ENCODE measurements at places on chromosomes 12 and 14. TPM values are rescaled to one million over a fixed set of nuclear protein-coding genes. Genes with fewer than 3 reads are reported as not detected.
A peak's percentile ranks its signal among the peaks of the same experiment; 100 is the strongest.

DNA sequence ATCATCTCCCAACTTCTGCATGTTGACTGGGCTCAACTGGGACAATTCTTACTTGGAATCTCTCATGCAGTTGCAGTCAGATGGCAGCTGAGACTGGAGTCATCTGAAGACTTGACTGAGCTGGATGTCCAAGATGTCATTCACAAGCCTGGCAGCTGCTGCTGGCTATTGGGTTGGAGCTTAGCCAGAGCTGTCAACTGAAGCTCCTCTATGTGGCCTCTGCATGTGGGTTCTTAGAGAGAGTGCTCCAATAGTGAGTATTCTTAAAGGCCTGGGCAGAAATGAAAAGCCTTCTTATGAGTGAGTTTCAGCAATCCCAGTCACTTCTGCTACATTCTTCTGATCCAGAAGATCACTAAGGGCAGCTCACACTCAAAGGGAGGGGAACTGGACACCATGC is 440.9 kb downstream of the LRIG3 start:
- no peak for DNase-seq

DNA sequence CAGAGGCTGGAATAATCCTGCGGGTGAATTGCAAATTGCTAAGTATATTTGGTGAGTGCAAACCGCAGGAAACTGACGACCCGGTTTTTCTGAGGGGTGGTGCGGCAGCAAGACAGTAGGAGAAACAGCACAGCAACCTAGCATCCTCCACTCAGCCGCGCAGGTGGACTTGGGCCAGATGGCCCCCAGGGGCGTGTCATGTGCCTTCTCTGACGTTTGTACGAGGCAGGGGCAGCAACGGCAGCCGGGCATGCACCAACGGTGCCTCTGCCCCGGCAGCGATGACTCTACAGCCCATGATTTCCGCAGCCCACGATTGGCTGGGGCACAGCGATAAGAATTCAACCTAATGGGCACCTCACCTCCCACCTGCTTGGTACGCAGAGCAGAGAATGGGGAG is 11.1 kb upstream of the CLEC2A start:
- no peak for DNase-seq

DNA sequence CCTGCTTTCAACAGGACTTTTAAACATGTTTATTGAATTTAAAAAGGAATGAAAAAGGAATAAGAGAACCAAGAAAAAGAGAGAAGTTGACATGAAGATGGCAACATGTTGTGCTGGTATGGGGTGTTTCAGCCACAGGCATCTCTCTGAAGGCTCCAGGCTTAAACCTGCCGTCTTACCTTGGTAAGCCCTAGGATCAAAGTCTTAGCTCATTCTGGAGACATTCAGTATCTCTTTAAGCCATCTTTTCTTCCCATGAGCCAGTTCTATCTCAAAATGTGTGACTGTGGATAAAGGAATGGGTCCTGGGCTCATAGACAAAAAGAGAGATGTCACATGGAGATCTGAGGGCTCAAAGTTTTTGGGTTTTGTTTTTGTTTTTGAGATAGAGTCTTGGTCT is 1.6 kb upstream of the TFCP2 start:
- DNase-seq = no peak

DNA sequence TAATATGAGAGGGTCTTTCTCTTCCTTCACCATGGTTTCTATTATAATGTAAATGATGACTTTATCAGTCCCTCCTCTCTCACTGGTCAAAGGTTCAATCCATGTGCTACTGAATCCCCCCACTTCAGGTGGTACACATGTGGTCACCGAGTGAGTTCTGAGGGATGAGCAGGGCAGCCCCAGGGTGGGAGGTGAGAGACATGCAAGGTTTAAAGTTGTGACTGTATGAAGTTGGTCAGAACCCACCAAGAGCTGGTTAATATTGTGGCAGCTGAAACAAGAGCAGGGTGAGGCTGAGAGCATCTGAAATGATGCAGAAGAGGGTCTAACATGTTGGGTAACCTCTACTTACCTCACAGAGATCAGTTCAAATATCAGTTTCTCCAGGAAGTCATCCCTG is 444.7 kb upstream of the FBXO33 start:
- no peak for DNase-seq

DNA sequence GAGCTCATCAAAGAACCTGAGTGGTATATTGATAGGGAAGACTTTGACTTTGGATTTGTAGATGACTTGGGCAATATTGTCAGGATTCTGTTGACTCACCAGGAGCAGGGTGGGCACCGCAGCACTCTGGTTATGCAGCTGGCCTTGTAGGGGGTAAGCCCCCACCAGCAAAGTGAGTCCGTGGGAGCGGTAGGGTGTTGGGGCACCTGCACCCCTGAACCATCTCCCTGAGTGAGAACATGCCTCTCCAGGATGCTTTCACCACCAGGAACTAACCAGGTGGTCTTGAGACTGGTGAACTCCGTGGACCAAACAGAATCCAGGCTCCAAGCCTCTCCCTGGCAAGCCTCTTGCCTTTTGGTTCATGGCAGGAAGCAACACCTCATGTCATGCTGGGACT is 44.0 kb upstream of the EIF5 start:
- DNase-seq = peak; percentile 23

GRCh38 chr12:117344716-117345115 is 16.7 kb downstream of the NOS1 start:
- no peak for DNase-seq

DNA sequence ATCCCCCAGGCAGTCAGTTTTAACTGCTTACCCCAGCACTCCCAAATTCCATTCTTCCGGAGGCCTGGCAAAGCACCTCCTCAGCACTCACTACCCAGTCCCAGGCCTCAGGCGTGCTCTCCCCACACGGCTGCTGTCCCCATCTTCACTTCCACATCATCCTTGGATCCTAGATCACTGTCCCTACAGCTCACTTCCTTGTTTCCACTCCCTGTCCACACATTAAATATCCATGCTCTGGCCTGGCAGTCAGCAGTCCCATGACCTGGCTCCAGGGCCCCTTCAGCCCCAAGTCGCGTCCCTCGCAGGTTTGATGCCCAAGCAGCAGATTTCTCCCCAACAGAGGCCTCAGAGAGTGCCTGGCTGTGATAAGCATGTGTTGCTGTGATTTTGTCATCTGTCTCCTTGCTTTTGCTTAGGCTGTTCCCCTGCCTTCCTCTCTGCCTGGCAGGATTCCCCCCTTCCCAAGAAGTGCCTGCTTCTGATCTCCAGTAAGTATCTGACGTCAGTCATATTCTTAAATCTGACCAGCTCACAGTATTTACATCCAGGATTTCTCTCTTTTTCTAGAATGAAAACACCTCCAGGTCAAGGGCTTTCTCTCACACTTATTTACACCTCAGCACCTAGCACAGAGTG is 241.7 kb downstream of the ZFP36L1 start:
- no peak for DNase-seq

DNA sequence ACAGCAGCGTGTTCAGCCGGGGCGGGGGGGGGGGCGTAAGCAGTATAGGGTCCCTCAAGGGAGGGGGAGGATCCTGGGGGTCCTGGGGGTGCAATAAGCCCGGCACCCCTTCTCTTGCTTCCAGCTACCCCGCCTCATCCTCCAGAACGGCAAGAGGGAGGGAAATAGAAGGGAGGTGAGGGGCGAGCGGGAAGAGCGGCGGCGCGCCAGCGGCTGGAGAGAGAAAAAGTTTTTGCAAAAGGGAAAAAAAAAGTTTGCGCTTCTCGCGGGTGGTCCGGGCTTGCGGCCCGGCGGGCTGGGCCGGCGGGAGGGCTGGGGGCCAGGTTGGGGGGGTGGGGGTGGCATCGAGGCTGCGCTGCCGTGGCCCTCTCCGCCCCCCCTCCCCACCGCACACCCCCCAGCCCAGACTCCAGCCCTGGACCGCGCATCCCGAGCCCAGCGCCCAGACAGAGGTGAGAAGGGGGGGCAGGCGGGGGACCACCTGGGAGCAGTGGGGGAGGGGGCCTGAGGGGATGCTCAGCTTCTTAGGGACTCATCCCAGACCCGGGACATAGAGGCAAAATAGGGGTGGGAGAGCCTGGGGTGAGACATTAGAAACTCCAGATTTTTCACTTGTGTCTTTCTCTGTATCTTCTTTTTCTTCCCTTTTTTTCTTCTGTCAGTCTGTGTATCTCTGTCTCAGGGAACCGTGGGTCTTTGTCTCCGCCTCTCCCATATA is at the start of gene GLI1:
Gene GLI1, plus strand, starts transcription at position 36 of the 718 bp plus-strand sequence. CDS start 3,907 bp downstream, outside the sequence.
- peak; percentile 76 for DNase-seq

GRCh38 chr12:27193854-27194544 is 50.1 kb upstream of the STK38L start:
- peak; percentile 87 for DNase-seq

DNA sequence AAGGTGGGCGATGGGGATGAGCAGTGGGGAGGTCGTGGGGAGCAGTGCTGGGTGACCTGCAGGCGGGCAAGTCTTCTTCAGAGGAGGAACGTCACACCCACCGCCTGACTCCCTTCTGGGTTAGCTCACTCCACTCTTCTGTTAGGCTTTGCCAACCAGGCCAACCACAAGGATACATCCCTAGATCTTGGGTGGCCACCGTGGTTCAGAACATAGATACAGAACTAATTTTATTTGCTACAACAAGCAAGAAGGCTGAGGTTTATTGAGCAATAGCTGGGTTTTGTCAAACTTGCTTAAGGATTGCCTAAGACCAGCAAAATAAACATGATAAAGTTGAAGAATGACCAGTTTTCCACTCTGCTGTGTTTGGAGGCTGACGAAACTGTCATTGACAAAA is 109.4 kb downstream of the DACT1 start:
- DNase-seq = peak; percentile 88

- no peak for DNase-seq
These were observed 1322.3 kb upstream of the SEL1L start for GRCh38 chr14:82855912-82856391.

- no peak for DNase-seq
These were observed 49.9 kb downstream of the MAP3K9 start for GRCh38 chr14:70759398-70759797.

GRCh38 chr12:6998715-6999451 is 19.4 kb downstream of the LPCAT3 start:
- no peak for DNase-seq

DNA sequence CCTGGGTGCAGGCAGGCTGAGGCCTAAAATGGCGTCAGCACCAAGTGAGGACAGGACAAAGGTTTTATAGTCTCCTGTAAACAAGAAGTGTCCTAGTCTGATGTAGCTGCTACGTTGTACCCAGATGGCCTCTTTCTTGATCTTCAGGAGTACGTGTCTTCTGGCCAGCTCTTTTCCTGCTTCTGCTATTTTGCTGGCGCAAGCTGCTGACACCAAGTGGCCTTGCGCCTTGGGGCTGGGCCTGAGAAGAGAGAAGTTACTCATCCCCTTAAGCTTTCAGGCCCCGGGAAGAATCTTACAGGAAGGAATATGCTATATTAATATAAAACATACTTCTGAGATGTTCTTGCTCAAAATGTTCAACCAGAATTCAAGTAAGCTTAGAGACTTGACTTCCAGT is 605.2 kb downstream of the GALC start:
- DNase-seq = no peak

DNA sequence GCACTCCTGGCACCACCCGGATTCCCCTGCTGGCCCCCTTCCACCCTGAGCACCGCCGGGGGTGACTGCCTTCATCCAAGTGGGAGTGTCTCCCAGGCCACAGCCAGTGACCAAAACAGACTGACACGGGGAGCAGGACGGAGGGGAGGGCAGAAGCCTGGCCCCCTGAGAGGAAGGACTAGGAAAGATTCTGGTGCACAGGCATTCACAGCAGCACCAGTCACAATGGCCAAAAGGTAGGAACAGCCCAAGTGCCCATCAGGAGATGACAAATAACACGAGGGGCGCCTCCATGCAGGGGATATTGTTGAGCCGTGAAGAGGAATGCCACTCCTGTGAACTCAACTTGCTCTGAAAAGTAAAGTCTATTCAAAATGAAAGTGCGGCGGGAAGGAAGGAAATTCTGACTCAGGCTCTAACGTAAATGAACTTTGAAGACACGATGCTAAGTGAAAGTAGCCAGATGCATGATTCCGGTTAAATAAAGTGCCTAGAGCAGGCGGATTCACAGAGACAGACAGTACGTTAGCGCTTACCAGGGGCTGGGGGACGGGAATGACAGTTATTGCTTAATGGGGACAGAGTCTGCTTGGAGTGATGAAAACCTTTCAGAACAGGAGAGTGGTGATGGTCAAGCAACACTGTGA is 146.1 kb upstream of the NCOR2 start:
- DNase-seq = no peak

- no peak for DNase-seq
These were observed 44.5 kb upstream of the AMN1 start for GRCh38 chr12:31773223-31773750.

GRCh38 chr14:95417492-95417891 is 97.8 kb upstream of the CLMN start:
- DNase-seq = no peak

DNA sequence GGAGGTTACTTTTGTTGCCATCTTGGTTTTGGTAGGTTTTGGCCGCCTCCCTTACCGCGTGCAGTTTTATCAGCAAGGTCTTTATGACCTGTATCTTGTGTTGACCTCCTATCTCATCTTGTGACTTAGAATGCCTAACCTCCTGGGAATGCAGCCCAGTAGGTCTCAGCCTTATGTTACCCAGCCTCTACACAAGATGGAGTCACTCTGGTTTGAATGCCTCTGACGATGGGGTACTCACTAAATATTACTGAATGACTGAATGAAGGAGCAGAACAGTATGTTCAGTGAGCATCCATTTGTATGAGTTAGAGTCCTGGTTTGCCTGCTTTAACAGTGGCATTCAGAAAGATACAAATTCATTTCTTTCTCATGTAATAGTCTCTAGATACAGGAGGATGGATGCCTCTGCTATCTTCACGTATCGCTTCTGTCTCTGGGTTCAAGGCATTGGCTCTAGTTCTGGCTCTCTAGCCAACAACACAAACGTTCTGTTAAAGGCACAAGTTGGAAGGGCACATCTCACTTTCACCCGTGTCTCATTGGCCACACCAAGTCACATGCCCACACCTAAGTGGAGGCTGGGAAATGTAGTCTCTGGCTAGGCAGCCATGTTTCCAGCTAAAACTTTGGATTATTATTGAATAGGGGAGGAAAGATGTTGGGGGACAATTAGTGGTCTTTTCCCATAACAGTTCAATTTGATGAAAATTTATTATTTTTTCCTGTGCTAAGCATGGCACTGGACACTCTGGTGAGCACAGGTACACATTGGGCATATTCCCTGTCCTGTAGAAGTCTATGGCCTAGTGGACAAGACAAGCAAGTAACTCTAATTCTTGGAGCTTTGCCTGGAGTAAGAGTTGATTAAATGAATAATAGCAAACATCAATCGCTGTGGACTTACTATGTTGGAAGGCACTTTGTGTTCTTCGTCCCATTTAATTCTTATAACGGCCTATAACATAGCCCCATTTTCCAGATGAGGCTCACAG is 75.2 kb upstream of the RPH3A start:
- no peak for DNase-seq

- DNase-seq = peak; percentile 73
These were observed at the start of gene SLC35F4 for GRCh38 chr14:57865403-57866198. TSS of gene SLC35F4 (minus strand) at chr14:57866092.

TAS2R14 gene
- 5.5 TPM for total RNA-seq

OTX2 gene
- total RNA-seq = not detected

TAS2R31 gene
- 4.7 TPM for total RNA-seq

SH2B3 gene
- 32.4 TPM for total RNA-seq

TTC5 gene
- total RNA-seq = 12.4 TPM

CDKN1B gene
- total RNA-seq = 27.5 TPM

SLC25A47 gene
- not detected for total RNA-seq

ANO2 gene
- total RNA-seq = 16.4 TPM

CRIP1 gene
- total RNA-seq = 285 TPM
